ENCODE measurements at places on chromosomes 2 and 18. TPM values are rescaled to one million over a fixed set of nuclear protein-coding genes. Genes with fewer than 3 reads are reported as not detected.

- no peak for DNase-seq
Observed at GRCh38 chr2:54697934-54698333, 25.5 kb upstream of the EML6 start.

GRCh38 chr2:108925735-108926134 lies 63.3 kb downstream of the EDAR start:
- no peak for DNase-seq

DNA sequence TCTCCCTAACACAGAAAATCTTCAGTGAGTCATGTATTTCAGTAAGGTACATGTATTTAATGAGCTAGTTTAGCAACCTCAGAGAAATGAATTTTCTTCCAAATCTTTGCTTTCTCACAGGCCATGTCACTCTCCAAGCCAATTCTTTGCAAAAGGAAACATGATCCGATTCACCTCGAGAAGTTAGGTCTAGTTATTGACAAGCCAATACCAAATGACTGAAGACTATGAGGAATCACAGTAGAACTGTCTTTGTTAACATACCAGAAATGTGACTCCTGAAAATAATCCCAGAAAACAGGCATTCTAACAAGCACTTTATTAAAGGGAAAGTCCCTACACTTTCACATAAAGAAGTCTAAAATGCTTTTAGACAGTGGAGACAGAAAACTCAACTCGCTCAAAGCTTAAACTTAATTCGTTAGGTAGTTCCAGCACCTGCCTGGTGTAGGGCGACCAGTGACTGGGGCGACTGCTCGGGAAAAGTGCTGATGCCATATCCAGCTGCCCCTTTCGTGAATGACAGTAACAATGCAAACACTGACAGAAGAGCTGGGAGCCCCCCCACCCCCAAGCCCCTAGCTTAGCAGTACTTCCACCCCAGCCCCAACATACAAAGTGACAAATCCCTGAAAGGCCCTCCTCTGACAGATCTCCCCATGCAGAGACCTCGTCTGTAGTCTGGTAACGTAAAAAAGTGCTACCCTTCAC lies 1.8 kb downstream of the MEMO1 start:
- no peak for DNase-seq

DNA sequence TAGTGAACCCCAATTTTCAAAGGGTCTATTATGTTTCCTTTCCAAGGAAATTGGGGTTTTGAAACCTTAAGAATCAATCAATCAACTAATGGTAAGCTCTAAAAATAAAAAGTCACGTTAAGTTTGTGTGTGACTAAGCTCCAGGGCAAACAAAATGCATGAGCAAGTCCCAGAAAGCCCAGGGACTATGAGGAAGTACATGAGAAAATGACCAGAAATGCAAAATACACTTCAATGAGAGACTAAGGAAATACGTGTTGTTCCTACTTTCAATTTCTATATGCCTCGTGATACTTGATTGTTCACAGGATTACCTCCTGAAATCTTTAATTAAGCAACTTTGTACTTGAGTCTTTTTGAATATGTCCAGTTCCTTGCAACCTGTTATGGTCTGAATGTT lies 684.4 kb upstream of the SYT4 start:
- no peak for DNase-seq

GRCh38 chr2:135965756-135966155 lies 19.7 kb downstream of the DARS1 start:
- DNase-seq = no peak

- DNase-seq = no peak
Observed at GRCh38 chr18:12749121-12749520, 46.3 kb downstream of the PSMG2 start.

- DNase-seq = no peak
Observed at GRCh38 chr18:72041313-72042032, 502.7 kb downstream of the CBLN2 start.

RAMP1 gene
- total RNA-seq = 139 TPM

ATP6V1B1 gene
- total RNA-seq = not detected

CD8B2 gene
- not detected for total RNA-seq
